ENCODE measurements at places on chromosomes 3 and 15. TPM values are rescaled to one million over a fixed set of nuclear protein-coding genes. Genes with fewer than 3 reads are reported as not detected.

PSTPIP1 gene
- 2.6 TPM for total RNA-seq

UBAP1L gene
- total RNA-seq = 3.7 TPM

GRK7 gene
- 0.33 TPM for total RNA-seq

RARRES1 gene
- total RNA-seq = 403 TPM

ATP8B4 gene
- total RNA-seq = 28.3 TPM

CTXND1 gene
- not detected for total RNA-seq

TPRG1 gene
- total RNA-seq = 65.9 TPM

AZI2 gene
- 111 TPM for total RNA-seq

DNA sequence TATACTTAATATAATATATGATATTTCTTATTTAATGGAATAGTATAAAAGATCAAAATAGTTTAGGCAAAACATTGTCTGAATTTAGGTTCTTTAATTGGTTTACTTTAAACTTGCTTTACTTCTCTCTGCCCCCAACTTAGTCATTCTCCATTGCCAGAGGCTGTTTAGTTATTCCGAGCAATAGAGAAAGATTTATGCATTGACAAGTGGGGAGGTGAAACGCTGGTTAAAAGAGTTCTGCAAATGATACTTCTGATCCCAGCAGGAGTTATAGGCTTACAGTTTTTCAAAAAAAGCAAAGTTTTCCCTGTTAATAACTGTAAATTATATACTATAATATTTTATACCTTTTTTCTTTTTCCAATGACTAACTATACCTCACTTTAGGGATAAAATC, 145.4 kb downstream of the EPHA3 start:
- no peak overlapping the region for H3K27ac ChIP-seq
- no peaks in the 10 kb centered on the region for H3K36me3 ChIP-seq
- no peaks in the 10 kb centered on the region for H3K4me1 ChIP-seq
- no peak for DNase-seq
- no peak overlapping the region for H3K4me3 ChIP-seq

GRCh38 chr15:21260966-21261395, 179.3 kb downstream of the POTEB3 start:
- H3K27ac ChIP-seq = no peak overlapping the region
- DNase-seq = no peak
- no peaks in the 10 kb centered on the region for H3K27me3 ChIP-seq
- H3K4me3 ChIP-seq = no peak overlapping the region
- no peaks in the 10 kb centered on the region for H3K4me1 ChIP-seq
- H3K36me3 ChIP-seq = no peaks in the 10 kb centered on the region

DNA sequence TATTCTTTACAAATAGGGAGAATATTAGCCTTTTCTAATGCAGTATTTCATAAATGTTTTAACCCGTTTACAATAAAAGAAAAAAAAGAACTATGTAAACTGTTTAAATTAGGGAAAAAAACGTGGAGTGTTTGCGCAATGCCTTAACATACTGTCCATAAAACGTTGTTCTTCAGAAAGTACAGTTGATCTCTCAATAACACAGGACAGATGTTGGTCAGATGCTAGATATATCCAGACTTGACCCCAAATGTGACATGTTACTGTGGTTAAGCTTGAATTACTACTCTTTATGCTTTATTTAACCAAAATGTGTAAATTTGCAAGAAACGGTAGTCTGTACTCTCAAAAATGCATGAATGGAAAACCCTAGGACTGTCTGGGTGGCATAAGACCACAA, 110.3 kb downstream of the PLOD2 start:
- no peak overlapping the region for H3K27ac ChIP-seq
- DNase-seq = no peak
- H3K27me3 ChIP-seq = no peaks in the 10 kb centered on the region
- H3K4me1 ChIP-seq = no peaks in the 10 kb centered on the region
- H3K4me3 ChIP-seq = no peak overlapping the region

DNA sequence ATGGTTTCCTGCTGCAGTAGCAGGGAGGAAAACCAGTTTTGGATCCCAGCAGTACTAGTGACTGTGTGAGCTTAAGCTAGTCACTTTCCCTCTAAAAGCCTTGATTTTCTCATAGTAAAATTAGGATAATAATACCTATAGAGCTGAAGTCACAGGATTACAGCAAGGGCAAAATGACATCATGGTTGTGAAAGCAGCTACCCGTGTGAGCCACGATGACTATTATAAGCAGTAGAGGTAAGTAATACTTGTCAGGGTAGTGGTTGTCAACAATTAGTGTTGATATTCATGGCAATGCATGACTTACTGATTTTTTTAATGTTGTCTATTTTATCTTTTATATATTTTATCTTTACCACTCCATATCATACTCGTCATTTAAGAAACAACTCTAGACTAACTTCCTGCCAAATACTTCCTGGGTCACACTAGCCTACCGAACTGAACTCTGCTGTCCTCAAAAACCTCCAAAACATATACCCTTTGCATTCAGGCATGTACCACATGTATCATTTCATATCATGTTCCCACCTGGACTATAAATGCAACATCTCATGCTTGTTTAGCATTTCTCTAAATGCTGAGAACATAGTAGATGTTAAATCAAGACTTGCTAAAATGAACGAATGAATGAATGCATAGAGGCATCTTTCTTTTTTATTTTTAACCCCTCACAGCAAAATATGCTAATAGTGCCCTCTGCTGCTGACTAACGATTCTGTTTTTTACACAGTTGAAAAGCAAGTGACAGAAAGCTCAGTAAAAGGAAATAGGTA, 172.6 kb downstream of the P3H2 start:
- H3K4me3 ChIP-seq = no peak overlapping the region
- H3K27me3 ChIP-seq = no peaks in the 10 kb centered on the region
- H3K36me3 ChIP-seq = no peaks in the 10 kb centered on the region
- H3K27ac ChIP-seq = peak overlapping the region; percentile 58

DNA sequence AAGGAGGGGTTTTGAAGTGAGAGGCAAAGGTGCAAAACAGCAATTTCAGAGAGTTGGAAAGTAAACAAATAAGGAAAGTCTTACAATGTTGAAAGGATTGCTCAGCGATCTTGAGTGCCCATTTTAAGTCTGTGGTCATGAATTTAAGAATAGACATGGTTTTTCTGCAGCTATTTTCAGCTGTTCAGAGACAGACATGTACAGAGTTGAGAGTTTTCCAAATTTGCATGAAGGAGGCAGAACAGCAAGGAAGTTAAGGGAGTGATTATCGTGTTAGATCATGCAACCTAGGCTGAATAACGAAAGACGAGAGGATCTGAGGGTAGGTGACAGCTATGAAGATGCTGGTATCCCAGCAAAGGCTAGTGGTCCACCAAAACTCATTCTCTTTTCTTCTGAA, 37.2 kb downstream of the DET1 start:
- no peak overlapping the region for H3K4me3 ChIP-seq
- H3K27ac ChIP-seq = no peak overlapping the region
- H3K36me3 ChIP-seq = no peaks in the 10 kb centered on the region
- H3K27me3 ChIP-seq = no peaks in the 10 kb centered on the region
- no peak for DNase-seq

DNA sequence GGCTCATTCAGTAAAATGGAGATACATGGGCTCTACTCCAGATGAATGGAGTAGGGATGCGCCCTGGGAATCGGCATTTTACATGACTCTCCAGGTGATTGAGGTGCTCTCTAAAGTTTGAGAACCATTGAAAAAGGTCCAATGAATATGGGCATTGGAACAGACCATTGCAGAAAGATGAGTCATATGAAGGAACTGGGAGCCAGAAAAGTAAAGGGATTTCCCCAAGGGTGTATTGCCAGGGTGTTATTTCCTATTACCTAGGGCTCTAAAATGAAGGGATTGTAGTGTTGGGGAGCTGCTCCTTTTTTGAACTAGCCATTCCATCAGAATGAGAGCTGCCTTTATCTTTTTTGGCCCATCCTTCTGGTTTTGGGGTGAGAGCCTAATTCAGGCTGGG, 21.7 kb downstream of the CLDN11 start:
- no peak overlapping the region for H3K4me3 ChIP-seq
- no peaks in the 10 kb centered on the region for H3K27me3 ChIP-seq
- DNase-seq = no peak
- peak overlapping the region; percentile 52 for H3K27ac ChIP-seq
- H3K4me1 ChIP-seq = no peaks in the 10 kb centered on the region
- H3K36me3 ChIP-seq = no peaks in the 10 kb centered on the region

GRCh38 chr3:65901226-65901625, 137.5 kb downstream of the MAGI1 start:
- no peaks in the 10 kb centered on the region for H3K36me3 ChIP-seq
- H3K27ac ChIP-seq = peak overlapping the region; percentile 77
- H3K4me1 ChIP-seq = no peaks in the 10 kb centered on the region
- no peaks in the 10 kb centered on the region for H3K27me3 ChIP-seq
- no peak for DNase-seq

GRCh38 chr3:137110392-137110996, 152.7 kb downstream of the IL20RB start:
- H3K4me3 ChIP-seq = no peak overlapping the region
- no peaks in the 10 kb centered on the region for H3K36me3 ChIP-seq
- H3K4me1 ChIP-seq = no peaks in the 10 kb centered on the region
- no peak for DNase-seq
- no peak overlapping the region for H3K27ac ChIP-seq
- peaks cover 8% of the 10 kb centered on the region for H3K27me3 ChIP-seq

- no peaks in the 10 kb centered on the region for H3K27me3 ChIP-seq
- H3K27ac ChIP-seq = no peak overlapping the region
- no peaks in the 10 kb centered on the region for H3K36me3 ChIP-seq
- no peak overlapping the region for H3K4me3 ChIP-seq
- DNase-seq = no peak
Observed at GRCh38 chr15:33639456-33639855, 328.7 kb downstream of the RYR3 start.

GRCh38 chr15:52791776-52792175, 1.6 kb upstream of the ONECUT1 start:
- no peak overlapping the region for H3K27ac ChIP-seq
- peaks cover 16% of the 10 kb centered on the region for H3K27me3 ChIP-seq
- H3K4me1 ChIP-seq = no peaks in the 10 kb centered on the region
- no peak overlapping the region for H3K4me3 ChIP-seq
- DNase-seq = no peak
